Glutamatergic neuron (in vitro differentiated cells): ENCODE measurements at places on chromosomes 5 and 9. TPM values are rescaled to one million over a fixed set of nuclear protein-coding genes. Genes with fewer than 3 reads are reported as not detected.

The FOXD4L3 gene
- 0.27 TPM for total RNA-seq

The RAI14 gene
- 259 TPM for total RNA-seq

DNA sequence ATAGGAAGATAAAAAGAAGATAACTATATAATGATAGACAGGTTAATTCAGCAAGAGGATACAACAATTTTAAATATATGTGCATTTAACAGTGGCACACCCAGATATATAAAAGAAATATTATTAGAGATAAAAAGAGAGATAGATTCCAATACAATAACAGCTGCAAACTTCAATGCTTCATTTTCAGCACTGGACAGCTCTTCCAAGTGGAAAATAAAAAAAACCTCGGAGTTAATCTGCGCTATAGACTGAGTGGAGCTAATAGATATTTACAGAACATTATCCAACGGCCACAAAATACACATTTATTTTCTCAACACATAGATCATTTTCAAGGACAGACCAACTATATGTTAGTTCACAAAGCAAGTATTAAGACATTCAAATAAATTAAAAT lies 1229.5 kb upstream of the CDH6 start:
- no peak for DNase-seq

DNA sequence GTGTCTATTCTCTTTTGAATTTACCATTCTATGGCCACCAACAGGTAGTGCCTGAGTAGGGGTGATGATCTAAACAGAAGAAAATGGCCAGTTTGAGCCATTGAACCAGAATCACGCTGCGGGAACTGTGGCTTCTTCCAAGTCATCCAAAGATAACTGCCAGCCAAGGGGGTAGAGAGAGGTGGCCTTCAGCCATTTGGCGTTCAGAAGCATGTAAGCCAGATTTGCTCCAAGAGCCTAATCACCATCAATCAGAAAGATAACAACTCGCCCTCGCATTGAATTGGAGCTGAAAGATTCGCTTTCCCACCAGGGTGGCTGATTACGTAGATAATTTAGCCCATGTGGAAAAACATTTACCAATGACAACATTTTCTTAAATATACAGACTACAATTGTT lies 1302.7 kb upstream of the DMAC1 start:
- DNase-seq, result no peak

GRCh38 chr9:98182889-98183599 lies 9.4 kb downstream of the CORO2A start:
- no peak for DNase-seq

- DNase-seq, result no peak
Measured at GRCh38 chr9:8826281-8826680, 1026.7 kb upstream of the DMAC1 start.

GRCh38 chr9:127667127-127667844 lies 39.5 kb upstream of the CFAP157 start:
- no peak for DNase-seq

DNA sequence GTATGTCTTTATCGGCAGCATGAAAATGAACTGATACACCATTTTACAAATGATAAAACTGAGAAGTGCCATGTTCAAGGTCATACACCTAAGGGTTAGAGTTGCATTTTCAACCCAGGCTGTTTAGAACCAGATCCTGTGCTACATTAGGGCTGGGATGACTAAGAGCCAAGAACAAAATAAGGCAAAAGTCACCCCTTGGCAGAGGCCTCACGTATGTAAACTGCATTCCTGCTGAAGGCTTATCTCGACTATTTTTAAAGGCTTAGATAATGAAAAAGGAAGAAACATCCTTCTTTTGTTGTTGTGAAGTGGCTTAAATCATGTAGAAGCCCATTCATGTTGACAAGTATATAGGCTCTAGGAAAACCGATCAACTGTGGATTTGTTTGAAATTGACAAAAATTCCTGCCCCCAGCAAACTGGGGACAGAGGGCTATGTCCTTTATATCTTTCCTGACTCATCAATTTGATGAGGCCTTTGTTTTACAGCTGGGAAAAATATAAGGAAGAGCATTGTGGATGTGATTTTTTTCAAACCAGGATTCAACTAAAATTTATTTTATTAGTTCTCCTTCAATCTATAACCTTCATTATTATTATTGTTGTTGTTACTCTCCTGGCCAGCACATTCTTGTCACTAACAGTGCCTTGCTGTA lies 196.5 kb downstream of the SNX18 start:
- no peak for DNase-seq

GRCh38 chr9:21668516-21668915 lies 133.9 kb upstream of the MTAP start:
- DNase-seq, result no peak

DNA sequence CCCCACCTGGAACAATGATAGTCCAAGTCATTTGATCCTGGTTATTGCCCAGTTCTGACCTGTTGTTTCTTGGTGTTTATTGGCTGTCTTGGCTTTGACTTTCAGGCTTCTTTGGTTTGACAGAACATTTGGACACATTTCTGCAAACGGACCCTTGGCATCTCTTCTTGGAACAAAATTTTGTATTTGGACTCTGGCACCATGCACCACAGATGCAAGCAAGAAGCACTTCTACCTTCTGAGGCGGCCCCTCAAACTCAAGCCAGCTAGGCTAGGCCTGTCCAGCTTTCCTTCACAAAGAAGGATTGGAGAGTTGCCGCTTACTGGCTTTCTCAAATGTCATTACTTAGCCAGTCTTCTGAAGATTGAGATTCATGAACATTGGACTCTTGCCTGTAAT lies 23.1 kb upstream of the FGF10 start:
- DNase-seq, result no peak

- DNase-seq, result no peak
Measured at GRCh38 chr9:106075960-106076327, 381.6 kb downstream of the TMEM38B start.

GRCh38 chr5:167578977-167579692 lies 712.3 kb upstream of the WWC1 start:
- DNase-seq, result no peak
